ENCODE measurements at places on chromosomes 2 and 18.

DNA sequence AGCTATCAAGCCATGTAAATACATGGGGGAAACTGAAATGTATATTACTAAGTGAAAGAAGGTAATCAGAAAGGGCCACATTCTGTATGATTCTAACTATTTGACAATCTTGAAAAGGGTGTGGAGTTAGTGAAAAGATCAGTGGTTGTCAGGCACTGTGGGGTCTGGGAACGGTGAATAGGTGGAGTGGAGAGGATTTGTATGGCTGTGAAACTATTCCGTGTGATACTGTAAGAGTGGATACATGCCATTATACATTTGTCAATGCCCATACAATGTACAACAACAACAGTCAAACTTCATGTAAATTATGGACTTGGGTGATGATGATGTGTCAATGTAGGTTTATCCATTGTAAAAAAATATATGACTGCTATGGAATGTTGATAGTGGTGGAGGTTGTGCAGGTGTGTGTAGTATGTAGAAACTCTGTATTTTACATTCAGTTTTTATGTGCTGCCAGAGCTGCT, 1116.2 kb downstream of the SUCLG1 start:
- H3K27me3 ChIP-seq: no peaks in the 10 kb centered on the region
- DNase-seq: no peak
- no peak overlapping the region for H3K27ac ChIP-seq
- H3K4me1 ChIP-seq: no peaks in the 10 kb centered on the region
- no peak overlapping the region for H3K4me3 ChIP-seq
- H3K36me3 ChIP-seq: no peaks in the 10 kb centered on the region

- peaks cover 4% of the 10 kb centered on the region for H3K27me3 ChIP-seq
- H3K27ac ChIP-seq: no peak overlapping the region
- H3K4me1 ChIP-seq: no peaks in the 10 kb centered on the region
- H3K36me3 ChIP-seq: peaks cover 17% of the 10 kb centered on the region
Observed at GRCh38 chr2:17894005-17894404, 15.5 kb downstream of the KCNS3 start.

GRCh38 chr2:5479265-5479928, 212.8 kb upstream of the SOX11 start:
- no peak for DNase-seq
- no peaks in the 10 kb centered on the region for H3K4me1 ChIP-seq
- H3K36me3 ChIP-seq: no peaks in the 10 kb centered on the region
- H3K27ac ChIP-seq: no peak overlapping the region
- no peaks in the 10 kb centered on the region for H3K27me3 ChIP-seq

DNA sequence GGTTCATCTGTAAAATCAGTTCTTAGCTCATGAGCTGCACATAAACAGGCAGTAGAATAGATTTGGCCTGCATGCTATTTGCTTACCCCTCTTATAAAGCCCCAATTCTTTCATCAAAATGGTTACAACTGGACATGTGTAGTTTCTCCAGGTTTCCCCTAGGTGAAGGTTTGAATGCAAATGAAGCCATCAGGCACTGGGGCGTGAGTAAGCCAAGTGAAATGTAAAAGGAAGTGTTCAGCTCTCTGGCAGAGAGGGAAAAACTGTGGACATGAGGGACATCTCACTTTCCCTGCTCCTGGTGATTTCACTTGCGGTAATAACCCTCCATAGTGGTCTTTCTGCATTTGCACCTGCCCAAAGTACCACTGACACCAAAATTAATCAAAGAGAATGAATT, 1402.3 kb upstream of the LRRTM1 start:
- DNase-seq: no peak
- no peaks in the 10 kb centered on the region for H3K36me3 ChIP-seq
- H3K27me3 ChIP-seq: no peaks in the 10 kb centered on the region
- H3K4me1 ChIP-seq: no peaks in the 10 kb centered on the region

DNA sequence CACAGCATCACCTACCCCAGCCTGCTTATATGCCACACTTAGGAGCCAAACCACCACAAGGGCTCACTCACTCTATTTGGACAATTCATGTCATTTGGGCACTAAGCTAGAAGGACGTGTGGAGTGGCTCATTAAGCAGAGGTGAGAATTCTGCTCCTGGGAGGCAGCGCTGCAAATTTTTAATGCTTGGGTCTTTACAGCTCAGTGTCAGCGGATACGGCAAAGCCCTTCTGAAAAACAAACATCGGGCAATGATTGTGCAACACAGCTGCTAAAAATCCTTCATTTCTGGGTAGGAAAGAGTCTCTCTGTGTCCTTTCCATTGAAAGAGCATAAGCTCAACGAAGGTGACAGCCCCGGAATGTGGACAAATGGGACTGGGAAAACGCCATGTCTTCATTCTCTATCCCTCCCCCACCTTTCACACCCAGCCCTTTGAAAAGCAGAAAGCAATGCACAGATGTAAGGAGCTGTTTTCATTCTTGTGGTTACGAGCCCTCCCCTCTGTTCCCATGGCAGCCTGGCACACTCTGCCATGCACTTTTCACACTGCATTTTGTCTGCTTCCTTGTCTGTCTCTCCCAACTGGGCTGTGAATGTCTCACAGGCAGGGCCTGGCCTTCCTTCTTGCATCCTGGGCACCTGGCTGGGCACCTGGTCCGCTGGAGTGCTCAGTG, 16.0 kb downstream of the TMEM177 start:
- no peak for DNase-seq
- no peak overlapping the region for H3K27ac ChIP-seq
- no peak overlapping the region for H3K4me3 ChIP-seq
- no peaks in the 10 kb centered on the region for H3K36me3 ChIP-seq

GRCh38 chr2:177187631-177188312, 24.8 kb upstream of the HNRNPA3 start:
- H3K4me1 ChIP-seq: no peaks in the 10 kb centered on the region
- H3K27ac ChIP-seq: no peak overlapping the region
- no peaks in the 10 kb centered on the region for H3K36me3 ChIP-seq

GRCh38 chr2:98539056-98539735, 69.1 kb downstream of the COA5 start:
- no peak for DNase-seq
- no peak overlapping the region for H3K4me3 ChIP-seq
- H3K36me3 ChIP-seq: peaks cover 39% of the 10 kb centered on the region
- peaks cover 11% of the 10 kb centered on the region for H3K4me1 ChIP-seq

Measured in natural killer cell treated with Interleukin-12 subunit alpha and Interleukin-12 subunit beta and Interleukin-15 and Interleukin-18, amount 100 ng/mL, for 72 hours (primary cell).